ENCODE measurements at places on chromosomes 3 and 15.

- no peak for DNase-seq
These were observed 527.6 kb downstream of the DIPK2A start for GRCh38 chr3:144499001-144499930.

GRCh38 chr3:104635872-104636580 is 730.7 kb upstream of the ALCAM start:
- DNase-seq = no peak

DNA sequence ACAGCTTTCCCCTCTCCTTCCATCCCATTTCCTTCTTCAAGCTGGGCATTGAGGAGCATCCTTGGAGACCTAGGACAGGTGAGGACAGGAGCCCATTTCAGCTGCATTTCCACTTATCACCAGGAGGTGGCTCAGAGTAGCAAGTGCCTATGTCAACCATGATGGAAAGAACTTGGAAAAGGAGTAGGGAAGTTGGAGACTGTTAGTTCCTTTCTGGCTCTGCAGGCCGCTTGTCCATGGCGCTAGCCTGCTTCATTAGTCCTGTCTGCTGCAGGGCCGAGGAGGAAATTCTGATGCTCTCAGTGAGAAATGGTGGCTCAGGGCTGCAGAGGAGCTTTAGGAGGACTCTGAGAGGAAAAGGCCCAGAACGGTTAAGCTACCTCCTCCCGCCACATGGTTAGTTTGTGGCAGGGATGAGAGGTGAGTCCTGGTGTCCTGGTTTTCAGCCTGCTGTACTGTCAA is 7.0 kb upstream of the CD276 start:
- peak; percentile 30 for DNase-seq

- no peak for DNase-seq
These were observed 3.8 kb upstream of the USP3 start for GRCh38 chr15:63500265-63501250.

DNA sequence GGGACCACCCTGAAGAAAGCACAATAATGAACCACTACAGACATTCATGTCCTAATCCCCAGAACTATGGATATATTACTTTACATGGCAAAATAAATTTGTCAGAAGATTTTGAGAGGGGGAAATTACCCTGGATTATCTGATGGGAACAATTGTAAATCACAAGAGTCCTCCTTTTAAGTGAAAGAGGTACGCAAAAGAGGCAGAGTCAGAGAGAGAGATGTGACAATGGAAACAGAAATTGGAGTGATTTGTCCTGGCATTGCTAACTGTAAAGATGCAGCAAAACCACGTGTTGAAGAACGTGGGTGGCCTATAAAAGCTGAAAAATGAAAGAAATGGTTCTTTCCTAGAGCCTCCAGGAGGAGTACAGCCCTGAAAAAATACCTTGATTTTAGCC is 1121.4 kb upstream of the ALCAM start:
- DNase-seq = no peak

- DNase-seq = no peak
These were observed 16.6 kb downstream of the NFKBIZ start for GRCh38 chr3:101865751-101866509.

GRCh38 chr3:12339701-12340480 is 51.0 kb downstream of the PPARG start:
- no peak for DNase-seq

DNA sequence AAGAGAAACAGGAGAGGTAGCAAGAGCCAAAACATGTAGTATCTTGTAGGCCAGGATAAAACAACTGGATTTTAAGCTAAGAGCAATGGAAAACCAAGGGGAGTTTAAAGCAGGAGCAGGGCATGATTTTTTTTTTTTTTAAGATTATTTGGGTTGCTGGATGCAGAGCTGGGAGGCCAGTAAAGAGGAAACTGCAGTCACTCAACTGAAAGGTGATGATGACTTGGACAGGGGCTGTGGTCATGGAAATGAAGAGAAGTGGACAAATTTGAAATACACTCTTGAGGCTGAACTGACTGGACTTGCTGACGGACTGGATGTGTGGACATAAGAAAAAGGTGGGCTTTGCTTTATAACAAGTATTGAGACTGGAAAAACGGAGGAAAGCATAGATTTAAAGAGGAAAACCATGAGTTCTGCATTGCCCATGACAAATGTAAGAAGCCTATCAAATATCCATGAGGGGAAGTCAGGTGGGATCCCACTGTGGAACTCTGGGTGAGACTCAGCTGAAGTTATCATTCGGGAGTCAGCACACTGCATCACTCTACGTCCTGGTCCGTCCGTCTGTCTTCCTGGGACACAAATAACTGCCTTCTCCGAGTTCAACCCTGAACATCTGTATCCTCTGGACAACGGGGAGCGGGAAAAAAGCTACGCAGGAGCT is 688 bp downstream of the XPC start:
- DNase-seq = no peak

GRCh38 chr15:63626955-63627354 is 29.8 kb downstream of the FBXL22 start:
- no peak for DNase-seq

DNA sequence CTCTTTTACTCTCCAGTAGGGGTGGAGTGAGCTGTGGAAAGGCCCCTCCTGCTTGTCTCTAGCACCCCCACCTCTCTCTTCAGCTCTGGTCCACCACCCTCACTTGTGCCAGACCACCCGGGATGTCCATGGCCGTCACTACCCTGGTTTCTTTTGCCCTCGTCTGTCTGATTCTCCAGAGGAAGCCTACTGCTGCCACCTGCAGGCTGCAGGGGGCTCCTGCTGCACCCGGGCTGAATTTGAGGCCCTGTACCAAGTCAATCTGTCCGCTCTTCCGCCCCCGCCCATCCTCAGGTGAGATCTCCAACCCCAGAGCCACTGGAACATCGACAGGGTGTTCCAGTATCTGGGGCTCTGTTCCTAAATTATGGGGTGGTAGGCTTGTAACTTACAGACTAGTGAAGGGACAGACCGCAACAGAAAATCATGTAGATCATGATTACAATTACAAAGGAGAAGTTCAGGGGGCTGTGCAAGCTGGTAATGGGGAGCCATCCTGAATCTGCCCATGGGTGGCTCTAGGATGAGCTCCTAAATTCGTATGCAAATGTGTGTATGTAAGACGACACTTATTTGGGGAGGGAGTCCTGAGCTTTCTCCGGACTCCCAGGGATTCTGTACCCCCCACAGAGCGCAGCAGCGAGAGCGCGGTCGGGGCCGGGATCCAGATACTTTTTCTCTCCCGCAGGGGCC is 683 bp upstream of the UNC45A start:
- peak; percentile 77 for DNase-seq

DNA sequence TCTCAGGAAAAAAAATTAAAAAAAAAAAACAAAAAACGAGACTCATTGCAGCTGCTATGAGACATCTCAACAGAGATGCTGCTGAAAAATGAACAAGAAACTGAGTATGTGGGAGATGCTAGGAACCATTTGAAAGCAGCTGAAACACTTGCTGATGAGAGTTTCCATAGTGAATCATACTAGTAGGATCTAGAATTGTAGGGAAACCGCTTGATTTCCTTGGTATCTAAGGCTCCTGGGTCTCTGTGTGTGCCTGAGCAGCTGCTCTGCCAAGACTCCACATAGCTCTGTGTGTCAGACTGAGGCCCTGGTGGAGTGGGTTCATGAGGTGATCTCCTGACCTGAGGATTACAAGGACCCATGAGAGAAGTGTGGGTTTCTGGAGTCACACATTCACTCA is 313.4 kb upstream of the NECTIN3 start:
- DNase-seq = no peak

DNA sequence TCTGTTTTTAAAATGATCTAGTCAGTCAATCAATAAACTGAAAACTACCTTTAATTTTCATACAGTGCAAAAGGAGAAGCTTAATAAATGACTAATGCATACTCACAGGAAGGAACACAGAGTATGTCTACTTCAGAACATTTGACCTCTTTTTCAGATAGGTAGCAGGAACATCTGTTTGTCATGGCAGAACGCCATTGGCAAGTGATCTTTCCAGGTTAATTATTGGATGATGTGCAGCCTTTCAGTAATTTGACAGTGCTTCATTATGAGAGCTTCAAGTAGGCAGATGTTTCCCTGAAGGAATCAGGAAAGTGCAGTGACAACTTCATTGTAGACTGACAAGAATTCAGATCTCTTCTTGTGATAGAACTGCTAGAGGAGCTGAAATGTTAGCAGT is 325.0 kb downstream of the OTOL1 start:
- no peak for DNase-seq

DNA sequence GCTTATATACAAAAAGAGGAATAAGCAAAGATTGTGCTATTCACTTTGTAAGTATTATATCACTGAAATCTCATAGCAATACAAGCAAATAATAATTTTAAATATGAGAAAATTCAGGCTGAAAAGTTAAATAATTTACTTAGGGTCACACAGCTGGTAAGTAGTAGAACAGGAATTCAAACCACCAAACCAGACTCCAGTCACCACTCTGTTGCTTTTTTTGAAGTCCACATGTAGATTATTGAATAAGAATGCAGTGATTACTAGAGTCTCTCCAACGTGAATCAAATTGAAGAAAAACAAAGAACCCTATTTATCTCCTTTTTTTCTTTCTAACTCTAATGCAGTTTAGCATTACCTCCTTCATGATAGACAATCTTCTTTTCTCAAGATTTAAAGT is 15.9 kb downstream of the SPICE1 start:
- DNase-seq = no peak

- DNase-seq = no peak
These were observed 40.3 kb upstream of the PTPRG start for GRCh38 chr3:61520966-61521628.

- no peak for DNase-seq
These were observed 6.0 kb downstream of the CTSH start for GRCh38 chr15:78938658-78939488.

- DNase-seq = peak; percentile 48
These were observed 5.1 kb upstream of the SLC25A38 start for GRCh38 chr3:39378088-39378487.

GRCh38 chr3:13574798-13575451 is 26.0 kb downstream of the FBLN2 start:
- DNase-seq = no peak

DNA sequence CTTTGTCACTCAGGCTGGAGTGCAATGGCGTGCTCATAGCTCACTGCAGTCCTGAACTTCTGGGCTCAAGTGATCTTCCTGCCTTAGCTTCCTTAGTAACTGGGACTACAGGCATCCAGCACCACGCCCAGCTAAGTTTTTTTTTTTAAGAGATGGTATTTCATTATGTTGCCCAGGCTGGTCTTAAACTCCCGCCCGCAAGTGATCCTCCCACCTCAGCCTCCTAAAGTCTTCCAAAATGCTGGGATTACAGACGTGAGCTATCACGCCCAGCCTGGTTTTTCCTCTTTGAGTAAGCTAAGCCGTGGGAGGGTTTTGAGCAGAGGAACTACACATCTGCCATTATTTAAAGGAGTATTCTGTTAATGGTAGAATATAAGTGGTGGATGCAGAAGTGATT is 7.4 kb upstream of the LRRFIP2 start:
- DNase-seq = no peak

DNA sequence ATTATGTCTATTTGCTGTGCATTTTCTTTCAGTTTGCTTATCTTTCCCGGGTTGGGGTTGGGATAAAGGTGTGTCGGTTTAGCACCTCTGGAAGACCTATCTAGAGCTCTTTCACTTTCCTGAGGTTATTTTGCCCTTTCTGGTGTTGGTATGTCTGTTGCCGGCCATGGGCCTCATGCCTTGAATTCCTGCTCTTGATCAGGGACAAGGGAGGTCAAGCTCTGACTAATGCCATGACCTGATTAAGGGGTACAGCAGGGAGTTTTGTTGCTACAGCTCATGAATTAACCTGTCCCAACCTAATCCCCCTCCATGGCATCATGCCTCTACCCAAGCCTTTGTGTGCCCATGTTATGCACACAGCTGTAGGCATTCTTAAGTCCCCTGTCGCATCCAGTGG is 70.5 kb upstream of the GOLGA6B start:
- DNase-seq = no peak

GRCh38 chr3:49411535-49411967 is 225 bp downstream of the RHOA start:
- DNase-seq = peak; percentile 57

DNA sequence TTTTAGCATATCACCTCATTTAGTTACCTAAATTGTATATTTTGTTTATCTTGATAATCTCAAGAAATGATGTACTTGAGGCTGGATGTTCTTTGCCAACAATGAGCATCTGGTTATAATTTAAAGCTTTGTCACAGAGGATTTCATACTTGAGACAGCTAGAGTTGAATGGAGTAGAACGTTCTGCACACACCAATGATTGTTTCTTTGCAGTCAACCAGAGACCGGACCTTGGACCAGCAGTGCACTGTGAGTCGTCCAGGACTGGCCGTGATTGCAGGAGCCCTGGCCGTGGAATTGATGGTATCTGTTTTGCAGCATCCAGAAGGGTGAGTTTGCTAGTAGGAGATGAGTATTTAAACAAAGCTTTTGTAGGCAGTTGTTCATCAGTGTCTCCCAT is 90.4 kb downstream of the ATG7 start:
- DNase-seq = no peak

DNA sequence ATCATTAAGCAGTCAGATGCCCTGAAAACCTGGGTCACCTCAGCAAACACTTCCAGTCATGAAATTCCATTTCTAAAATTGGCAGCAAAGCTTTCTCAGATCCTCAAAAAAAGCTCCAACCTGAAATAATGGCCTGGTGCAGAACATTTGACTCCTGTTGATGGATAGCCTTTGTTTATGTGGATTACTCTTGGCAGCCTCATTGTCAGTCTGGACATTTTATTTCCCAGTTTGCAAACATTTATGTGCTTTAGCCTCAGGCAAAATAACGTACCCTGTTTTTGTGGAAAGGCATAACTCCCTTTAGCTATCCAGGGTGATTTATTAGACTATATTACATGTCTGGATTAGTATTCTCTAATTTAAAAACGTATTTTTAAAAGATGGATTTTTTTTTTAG is 53.9 kb downstream of the PXYLP1 start:
- DNase-seq = no peak

DNA sequence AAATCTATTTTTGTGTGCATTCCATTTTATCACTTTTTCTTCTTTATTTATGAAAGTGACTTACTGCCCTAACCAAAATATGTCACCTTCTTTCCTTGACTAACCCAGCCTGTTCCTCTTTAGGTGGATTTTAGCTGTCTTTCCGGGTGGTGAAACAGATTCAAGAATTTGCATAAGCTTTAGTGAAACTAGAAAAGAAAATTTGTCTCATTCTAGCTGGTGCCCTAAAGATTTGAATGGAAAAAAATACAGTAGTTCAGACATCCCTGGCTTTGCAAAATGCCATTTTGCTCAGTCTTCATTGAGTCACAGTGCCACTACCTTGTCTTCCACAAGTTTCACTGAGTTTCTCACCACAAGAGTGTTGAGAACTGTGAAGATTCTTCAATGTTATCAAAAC is 28.2 kb upstream of the CCDC50 start:
- no peak for DNase-seq

DNA sequence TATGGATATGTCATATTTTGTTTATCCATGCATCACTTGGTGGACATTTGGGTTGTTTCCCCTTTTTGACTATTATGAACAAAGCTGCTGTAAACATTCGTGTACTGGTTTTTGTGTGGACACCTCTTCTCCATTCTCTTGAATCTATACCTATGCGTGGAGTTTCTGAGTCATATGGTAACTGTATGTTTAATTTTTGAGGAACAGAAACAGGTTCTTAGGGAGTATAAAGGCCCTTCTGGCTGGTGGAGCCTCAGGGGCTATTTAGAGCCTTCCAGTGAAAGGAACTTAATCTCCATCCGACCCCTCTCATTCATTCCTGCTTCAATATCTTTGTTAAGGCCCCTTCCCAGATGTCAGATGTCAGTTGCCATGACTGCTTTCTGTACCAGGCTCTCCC is 14.1 kb upstream of the CTXND1 start:
- no peak for DNase-seq

Measured in memory B cell (primary cell).